Activated gamma-delta T cell treated with Interleukin-2 at 50 U/mL for 16 hours (primary cell): ENCODE measurements at places on chromosomes 11 and 22.

- DNase-seq: peak; percentile 75
Measured at GRCh38 chr22:25048659-25049647, 96.4 kb downstream of the KIAA1671 start.

DNA sequence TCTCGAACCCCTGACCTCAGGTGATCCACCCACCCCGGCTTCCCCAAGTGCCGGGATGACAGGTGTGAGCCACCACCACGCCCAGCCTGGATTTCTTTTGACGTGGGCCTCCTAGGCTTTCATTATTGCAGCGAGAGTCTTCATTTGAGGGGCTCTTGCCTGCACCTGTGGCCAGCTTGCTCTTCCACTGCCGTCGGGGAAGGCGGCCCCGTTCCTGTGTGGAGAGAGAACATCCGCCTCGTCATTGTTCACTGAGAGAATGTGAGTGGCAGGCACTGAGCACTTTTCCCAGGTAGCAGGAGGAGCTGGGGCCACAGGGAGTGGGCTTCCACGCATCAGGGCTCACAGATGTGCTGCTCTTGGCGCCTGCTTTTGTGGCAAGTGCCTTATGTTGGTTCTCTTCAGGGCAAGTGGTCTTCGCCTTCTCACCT is 365.0 kb downstream of the TBC1D22A start:
- no peak for DNase-seq

GRCh38 chr11:78525720-78526119 is 48.9 kb downstream of the NARS2 start:
- DNase-seq: no peak

- DNase-seq: no peak
Measured at GRCh38 chr11:123775289-123775688, 21.0 kb upstream of the OR6X1 start.

GRCh38 chr11:128476729-128477128 is 110.6 kb downstream of the ETS1 start:
- peak; percentile 73 for DNase-seq

GRCh38 chr11:30411383-30411782 is 88.5 kb downstream of the ARL14EP start:
- DNase-seq: no peak

- DNase-seq: no peak
Measured at GRCh38 chr11:47514825-47515647, 37.9 kb downstream of the CELF1 start.

DNA sequence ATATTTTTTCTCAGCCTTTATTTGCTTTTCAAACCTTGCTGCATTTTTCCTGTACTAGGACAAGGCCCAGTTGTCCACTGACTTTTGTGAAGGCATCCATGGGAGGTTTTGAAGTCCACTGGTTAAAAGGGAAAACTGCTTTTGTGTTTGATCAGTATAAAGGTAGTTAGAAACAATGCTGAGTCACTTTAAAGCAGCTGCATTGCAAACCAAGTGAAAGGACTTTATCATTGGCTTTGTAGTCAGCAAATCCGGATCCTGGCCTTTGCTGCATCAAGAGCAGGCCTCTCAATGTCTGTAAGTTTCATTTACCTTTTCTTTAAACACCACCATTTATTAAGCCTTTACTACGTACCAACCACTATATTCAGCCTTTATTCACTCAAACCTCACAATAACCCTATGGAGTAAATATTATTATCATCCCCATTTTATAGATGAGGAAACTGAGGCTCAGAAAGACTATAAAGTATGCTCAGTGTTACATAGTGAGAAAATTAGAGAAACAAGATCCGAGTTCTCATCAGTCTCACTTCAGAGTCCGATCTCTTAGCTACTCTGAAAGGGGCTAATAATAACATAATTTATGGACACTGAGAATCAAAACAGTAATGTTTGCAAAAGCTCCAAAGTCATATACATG is 60.6 kb upstream of the HSD17B12 start:
- no peak for DNase-seq

GRCh38 chr11:7525424-7525823 is 11.6 kb downstream of the PPFIBP2 start:
- no peak for DNase-seq

DNA sequence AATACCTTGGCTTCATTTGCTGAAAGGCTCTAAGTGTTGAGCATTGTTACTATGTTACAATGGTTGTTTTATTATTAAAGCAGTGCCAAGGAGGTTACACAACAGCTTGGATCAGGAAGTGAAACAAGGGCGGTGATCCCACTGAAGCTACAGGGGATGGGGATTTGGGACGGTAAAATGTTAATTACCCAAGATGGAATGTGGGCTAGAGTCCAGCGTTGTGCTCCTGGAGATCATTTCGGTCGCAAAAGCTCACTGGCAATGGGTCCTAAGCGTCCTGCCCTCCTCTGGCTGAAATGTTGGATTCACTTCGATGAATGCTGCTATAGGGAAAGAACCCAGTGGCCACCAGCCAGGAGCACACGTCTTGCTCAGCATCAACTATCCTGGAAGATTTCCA is 48.3 kb downstream of the FAM83F start:
- no peak for DNase-seq

GRCh38 chr11:6926208-6927029 is at the start of gene ZNF215:
ZNF215 (plus strand) TSS chr11:6926426; CDS start chr11:6932273, 5,847 bp downstream.
- peak; percentile 12 for DNase-seq

GRCh38 chr11:65442842-65443331 is 20.3 kb downstream of the NEAT1 start:
- DNase-seq: no peak

DNA sequence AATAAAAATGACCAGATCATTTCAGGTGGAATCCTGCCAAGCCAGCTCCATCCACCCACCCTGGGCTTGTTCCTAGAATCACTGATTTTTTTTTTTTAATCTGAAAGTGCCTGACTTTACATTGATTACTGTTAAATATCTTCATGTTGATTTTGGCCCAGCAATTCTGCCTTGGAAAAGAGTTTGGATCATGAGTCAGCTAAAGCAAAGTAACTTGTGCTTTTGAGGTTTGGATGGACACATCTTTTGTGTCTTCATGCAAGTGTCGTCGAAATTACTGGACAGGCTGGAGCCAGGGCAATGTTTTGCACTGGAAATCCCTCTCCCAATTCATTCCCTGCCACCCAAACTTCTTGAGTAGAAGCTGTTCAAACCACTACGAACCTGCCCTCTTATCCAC is 164.0 kb upstream of the SYT13 start:
- no peak for DNase-seq
